Germinal center (tissue), 1 donor: ENCODE measurements at places on chromosomes 4 and X.

DNA sequence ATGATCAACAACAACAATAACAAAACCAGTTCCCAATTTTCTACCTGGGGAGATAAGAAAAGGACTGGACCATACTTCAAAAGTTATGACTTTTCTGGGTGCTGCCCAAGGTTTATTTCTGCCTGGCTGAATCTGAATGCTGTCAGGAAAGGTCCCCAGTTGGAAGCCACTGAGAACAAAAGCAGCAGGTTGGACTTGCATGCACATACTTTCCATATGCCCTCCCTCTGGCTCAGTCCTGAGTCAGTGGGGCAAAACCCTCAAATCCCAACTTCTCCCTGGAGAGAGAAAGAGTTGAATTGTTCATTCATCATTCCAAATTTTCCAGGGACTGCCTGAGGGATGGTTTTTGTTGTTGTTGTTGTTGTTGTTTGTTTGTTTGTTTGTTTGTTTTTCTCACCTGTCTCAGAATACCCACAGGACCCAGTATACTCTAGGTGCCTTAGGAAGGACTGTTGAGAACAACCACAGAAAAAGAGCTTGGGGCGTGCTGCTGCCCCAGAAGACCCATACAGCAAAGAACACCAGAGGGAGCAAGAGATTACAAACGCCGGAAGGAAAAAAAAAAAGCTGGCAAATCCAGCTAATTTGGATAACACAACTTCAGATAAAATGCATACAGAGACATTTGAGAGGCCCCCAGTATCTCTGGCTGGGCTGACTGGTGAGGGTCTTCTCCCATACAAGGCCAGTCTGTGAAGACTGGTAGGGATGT, 138.9 kb upstream of the INPP4B start:
- no peak for DNase-seq

GRCh38 chr4:173910891-173911290, 372.6 kb downstream of the FBXO8 start:
- no peak for DNase-seq

- DNase-seq, result no peak
Measured at GRCh38 chr4:3338976-3339531, 46.2 kb downstream of the RGS12 start.

GRCh38 chr4:77286906-77287305, 129.9 kb downstream of the CCNG2 start:
- DNase-seq, result no peak

- DNase-seq, result no peak
Measured at GRCh38 chr4:182904211-182904761, 12.9 kb downstream of the DCTD start.

- DNase-seq, result no peak
Measured at GRCh38 chr4:59127743-59128142, 2017.6 kb upstream of the IGFBP7 start.

DNA sequence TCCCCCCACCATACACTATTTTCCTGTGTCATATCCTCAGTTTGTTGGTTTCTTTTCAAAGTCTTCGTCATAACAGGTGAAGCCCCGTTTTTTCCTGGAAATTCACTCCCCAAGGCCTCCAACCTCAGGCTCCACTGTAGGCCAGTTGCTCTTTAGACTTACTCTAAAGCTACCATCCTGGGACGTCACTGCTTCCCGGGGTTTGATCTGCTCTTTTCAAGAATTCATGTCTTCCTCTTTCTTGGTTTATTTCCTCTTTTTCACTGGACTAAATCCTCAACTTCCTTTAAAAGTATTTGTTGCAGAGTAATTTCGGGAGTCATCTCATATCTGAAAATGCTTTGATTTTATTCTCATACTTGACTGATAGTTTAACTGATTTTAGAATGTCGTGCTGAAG, 6.5 kb upstream of the SERTM2 start:
- no peak for DNase-seq

DNA sequence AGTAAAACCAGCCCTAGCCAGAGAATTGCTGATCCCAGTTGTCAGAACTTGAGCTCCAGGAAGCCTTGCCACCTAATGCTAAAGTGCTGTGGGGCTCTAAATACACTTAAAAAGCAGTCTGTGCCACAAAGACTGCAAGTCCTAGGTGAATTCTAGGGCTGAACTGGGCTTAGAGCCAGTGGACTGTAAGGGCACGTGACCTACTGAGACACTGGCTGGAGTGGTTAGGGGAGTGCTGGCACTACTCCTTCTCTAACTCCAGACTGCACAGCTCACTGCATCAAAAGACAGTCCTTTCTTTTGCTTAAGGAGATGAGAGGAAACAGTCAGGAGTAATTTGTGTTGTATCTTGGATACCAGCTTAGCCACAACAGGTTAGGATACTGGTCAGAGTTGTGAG, 1240.2 kb downstream of the FAM133A start:
- no peak for DNase-seq

GRCh38 chr4:104591510-104591911, 96.8 kb upstream of the CXXC4 start:
- no peak for DNase-seq

- DNase-seq, result no peak
Measured at GRCh38 chrX:1386338-1387127, 5.4 kb downstream of the SLC25A6 start.

GRCh38 chr4:56164907-56165306, 216.2 kb downstream of the CEP135 start:
- DNase-seq, result no peak
